ENCODE measurements at places on chromosomes 4 and X.

DNA sequence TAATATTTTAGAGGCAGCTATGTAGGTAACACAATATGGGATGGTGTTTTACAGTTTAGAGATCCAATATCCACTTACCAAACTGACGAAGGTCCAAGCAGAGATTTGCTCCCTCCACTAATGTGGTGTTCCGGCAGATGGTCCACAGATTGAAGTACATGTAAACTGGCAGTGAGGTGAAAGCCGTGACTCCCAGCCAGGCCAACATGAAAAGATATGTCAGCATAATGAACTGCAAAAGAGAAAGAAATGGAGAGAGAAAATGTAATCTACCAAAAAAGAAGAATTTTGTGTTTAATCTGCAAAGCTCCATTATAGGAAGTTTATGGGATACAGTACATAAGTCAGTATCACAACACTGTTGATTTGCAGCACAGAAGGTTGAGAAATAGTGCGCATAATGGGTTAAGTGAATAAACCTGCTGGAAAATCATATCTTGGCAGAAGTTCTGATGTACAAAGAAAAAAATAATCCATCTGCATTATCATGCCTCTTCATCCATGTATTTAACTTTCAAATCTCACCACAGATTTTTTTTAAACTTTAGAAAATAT lies 160.2 kb downstream of the GPM6A start:
- DNase-seq, result no peak

GRCh38 chr4:42398171-42398870 lies 1.0 kb downstream of the SHISA3 start:
- DNase-seq, result no peak

DNA sequence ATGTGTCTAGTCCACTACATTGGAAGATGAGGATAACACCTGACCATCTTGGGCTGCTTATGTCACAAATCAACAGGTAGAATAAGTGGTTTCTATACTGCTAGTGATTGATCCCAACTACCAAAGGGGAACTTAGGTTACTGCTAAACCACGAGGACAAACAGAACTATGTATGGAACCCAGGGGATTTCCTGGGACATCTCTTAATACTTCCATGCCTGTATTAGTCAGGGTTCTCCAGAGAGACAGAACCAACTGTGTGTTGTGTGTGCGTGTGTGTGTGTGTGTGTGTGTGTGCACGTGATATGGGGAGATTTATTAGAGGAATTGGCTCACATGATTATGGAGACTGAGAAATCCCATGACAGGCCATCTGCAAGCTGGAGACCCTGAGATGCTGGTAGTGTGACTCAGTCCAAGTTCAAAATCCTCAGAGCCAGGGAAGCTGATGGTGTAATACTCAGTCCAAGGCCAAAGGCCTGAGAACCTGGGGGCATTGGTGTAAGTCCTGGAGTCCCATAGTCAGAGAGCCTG lies 16.2 kb upstream of the AFF1 start:
- no peak for DNase-seq

DNA sequence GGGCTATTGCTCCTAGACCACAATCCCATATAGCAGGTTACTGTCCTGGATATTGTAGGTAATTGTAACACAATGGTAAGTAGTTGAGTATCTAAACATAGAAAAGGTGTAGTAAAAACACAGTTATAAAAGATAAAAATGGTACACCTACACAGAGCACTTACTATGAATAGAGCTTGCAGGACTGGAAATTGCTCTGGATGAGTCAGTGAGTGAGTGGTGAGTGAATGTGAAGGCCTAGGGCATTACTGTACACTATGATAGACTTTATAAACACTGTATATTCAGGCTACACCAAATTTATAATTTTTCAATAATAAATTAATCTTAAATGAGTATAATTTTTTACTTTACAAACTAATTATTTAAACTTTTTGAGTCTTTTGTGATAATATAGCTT lies 425.7 kb downstream of the PABPC4L start:
- DNase-seq, result no peak

DNA sequence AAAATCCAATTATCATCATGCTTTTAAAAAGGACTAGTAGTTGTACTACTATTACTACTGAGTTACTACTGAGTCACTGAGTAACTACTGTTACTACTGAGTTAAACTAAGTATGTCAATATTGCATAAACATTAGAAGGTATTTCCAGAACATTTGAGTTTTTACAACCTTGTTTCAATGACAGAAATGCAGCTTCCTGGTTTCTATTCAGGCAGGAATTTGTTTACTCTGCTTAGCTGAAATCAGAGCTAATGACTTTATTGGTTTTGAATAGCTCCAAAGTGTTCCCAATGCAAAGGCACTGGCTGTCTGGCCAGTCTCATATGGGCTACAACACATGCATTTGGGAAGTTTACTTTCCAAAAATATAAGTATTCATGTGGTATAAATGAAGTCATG lies 12.0 kb downstream of the RPS6KA6 start:
- DNase-seq, result no peak

- no peak for DNase-seq
Measured at GRCh38 chrX:34130980-34131744, 952 bp downstream of the FAM47A start.

DNA sequence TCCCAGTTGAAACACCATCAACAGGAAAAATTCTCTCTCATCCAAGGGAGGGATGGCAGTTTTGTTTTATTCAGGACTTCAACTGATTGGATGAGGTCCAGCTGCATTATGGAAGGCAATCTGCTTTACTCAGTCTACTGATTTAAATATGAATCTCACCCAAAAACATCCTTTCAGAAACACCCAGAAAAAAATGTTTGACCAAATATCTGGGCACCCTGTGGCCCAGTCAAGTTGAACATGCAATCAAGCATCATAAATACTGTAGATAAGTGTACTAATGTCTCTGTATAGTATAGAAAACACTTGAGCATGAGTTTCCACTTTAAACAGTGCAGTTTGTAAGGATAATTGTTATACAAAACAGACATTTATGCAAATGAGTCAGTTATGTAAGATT lies 753.2 kb downstream of the ARAP2 start:
- DNase-seq, result no peak

GRCh38 chrX:9494771-9495170 lies 29.9 kb downstream of the TBL1X start:
- DNase-seq, result no peak

DNA sequence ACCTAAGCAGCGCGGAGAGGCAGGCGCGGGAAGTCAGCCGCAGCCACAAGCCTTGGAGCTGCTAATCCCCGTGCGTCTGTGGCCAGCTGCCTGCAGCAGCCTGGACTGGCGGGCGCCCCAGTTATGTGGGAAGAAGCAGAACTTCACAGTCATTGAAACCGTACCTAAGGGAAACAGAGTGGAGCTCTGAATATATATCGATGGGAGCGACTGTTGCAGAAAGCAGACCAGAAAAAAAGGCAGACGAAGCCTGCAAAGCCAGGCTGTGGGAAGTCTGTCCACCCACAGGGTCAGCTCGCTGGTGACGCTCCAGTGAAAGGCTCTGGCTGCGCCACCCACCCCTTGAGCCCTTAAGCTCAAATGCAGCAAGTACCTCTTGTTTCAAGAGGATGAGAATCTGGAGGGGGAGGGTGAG lies 24.7 kb downstream of the KCNE5 start:
- no peak for DNase-seq

DNA sequence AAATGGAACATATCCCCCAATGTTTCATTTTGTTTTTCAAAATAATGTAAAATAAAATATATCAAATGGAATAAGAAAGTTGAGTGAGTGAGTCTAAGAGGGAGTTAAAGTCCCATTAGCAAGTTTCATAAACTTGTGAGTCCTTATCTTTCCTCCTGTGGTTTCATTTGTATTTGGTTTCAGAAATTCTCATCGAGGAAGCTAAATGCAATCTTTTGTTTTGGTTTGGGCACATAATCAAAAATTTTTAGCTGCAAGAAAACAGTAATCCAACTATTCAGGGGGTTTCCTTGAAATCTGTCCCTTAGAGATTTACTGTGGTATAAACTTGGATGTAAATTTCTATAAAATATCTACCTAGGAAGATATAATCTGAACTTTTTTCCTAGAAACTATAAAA lies 124.2 kb downstream of the CAMK2D start:
- no peak for DNase-seq

- DNase-seq, result no peak
Measured at GRCh38 chr4:17958181-17958580, 63.4 kb downstream of the LCORL start.

DNA sequence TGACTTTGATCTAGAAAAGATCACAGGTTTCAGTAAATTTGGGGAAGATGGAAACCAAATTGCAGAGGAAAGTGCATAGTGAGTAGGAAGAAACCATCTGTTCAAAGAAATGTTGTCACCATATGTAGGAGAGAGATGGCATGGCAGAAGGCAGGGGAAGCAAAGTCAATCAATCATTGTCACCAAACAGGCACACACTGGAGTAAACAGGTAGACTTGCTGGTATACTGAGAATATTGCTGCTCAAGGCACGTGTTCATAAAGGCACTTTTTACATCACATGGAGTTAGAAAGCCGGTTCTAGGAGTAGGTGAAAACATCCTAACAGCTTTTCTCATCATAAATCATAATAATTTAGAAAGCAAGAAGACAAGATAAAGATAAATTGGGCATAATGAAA lies 550.5 kb upstream of the FAT1 start:
- no peak for DNase-seq

- no peak for DNase-seq
Measured at GRCh38 chr4:150974252-150974640, 40.8 kb downstream of the LRBA start.

- DNase-seq, result no peak
Measured at GRCh38 chr4:75172551-75172950, 239.6 kb downstream of the PARM1 start.

DNA sequence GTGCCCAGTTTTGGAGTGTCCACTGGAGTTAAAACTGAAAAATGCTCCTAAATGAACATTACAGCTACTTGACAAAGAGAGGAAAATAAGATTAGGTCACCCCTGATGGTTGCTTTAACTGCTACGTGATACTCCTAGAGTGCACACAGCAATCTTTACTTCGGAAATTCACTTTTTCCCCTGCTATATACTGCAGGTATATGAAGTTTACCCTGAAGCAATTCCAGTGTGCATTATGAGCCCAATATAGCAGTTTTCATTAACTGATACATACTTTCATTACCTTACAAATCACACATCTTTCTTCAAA lies 773 bp upstream of the ZNF827 start:
- DNase-seq, result no peak

- no peak for DNase-seq
Measured at GRCh38 chr4:76058302-76058701, 16.2 kb upstream of the ART3 start.

- no peak for DNase-seq
Measured at GRCh38 chrX:10011261-10011931, 44.2 kb downstream of the CLDN34 start.

DNA sequence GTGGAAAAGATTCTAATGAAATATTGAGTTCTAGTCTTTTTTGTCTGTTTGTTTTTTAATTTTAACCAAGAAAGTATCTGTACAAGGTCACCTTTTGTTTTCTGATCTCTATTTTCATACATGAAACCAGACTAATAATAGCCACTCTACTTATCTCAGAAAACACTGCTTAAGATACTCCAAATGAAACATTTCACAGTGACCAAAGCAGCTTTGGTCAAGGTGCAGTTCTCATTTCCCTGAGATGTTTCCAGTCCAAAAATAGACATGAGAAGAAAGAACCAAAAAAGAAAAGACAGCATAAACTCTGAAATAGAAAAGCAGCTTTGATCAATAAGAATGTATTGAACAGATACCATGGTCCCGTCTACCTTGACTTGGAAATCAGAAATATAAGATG lies 782.8 kb downstream of the RAB28 start:
- DNase-seq, result no peak

- no peak for DNase-seq
Measured at GRCh38 chr4:86043755-86044592, 315.9 kb downstream of the MAPK10 start.

DNA sequence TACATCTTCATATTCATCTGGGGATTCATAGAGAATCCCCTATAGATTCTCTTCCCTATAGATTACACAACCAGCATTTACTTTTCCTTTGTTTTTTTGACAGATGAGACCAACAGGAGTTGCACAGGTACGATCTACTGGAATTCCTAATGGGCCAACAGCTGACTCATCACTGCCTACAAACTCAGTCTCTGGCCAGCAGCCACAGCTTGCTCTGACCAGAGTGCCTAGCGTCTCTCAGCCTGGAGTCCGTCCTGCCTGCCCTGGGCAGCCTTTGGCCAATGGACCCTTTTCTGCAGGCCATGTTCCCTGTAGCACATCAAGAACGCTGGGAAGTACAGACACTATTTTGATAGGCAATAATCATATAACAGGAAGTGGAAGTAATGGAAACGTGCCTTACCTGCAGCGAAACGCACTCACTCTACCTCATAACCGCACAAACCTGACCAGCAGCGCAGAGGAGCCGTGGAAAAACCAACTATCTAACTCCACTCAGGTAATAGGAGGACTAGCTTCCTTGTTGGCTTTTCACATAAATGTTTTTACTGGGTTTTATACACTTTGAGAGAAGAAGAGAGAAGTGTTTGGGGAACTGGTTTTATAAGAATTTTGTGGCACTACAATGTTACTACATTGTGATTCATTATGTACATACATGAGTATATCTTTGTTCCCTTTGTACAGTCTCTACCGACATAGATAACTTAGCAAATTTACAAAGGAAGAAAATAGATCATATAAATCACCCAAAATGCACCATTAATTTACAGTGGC lies 137.2 kb downstream of the DIPK2B start:
- DNase-seq, result no peak

GRCh38 chrX:133550665-133551485 lies 135.6 kb upstream of the GPC4 start:
- DNase-seq, result no peak

DNA sequence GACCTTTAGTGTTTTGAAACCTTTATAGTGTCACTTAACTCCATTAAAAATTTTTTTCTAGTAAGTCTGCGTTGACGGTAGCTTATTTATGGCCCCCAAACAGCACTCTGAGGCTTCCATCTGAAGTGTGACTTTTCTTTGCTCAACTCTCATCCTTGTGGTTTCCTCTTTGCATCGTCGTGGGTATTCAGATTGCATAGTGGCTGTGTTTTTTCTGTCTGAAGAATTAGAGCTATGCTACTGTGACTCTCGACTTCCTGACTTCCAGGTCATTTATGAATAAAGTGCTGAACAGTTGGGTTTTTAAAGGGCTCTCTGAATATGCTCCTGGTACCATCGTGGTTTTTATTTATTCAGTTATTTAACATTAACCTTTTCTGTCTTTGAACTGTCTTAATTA lies 44.9 kb downstream of the JADE1 start:
- DNase-seq, result no peak

DNA sequence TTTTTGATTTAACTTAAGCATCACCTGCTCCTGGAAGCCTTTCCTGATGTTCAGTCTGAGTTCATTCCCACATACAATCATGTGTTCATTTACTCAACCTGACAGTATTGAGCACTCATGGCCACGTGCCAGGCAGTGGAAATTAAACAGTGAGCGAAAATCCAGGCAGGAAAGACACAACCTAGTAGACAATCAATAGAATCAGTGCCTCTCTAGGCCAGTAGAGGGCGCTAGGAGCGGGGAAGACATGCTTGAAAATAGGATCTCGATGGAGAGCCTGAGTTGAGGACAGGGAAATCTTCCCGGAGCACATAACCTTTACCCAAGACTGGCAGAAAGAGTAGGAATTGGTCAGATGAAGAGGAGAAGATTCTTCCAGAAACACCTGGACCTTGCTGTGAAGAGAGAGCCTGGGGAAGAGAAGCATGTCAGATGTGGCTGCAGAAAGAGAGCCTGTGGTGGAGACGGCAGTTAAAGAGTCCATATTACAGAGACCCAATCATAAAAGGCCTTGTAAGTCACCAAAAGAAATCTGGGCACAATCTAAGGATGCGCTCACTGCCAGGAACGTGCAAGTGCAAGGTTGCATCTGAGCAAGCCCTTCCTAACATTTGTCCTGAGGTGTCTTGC lies 103.5 kb downstream of the LDB2 start:
- no peak for DNase-seq

- no peak for DNase-seq
Measured at GRCh38 chr4:75830906-75831305, 71.3 kb downstream of the PPEF2 start.

Data from activated CD4-positive, CD25-positive, alpha-beta regulatory T cell (primary cell).